ENCODE measurements at places on chromosomes 7 and 10. TPM values are rescaled to one million over a fixed set of nuclear protein-coding genes. Genes with fewer than 3 reads are reported as not detected.

TAS2R4 gene
- 0.16 TPM for total RNA-seq

IRF5 gene
- 20.2 TPM for total RNA-seq

PVRIG gene
- 45.6 TPM for total RNA-seq

PTPN20 gene
- 1.6 TPM for total RNA-seq

AFAP1L2 gene
- 0.66 TPM for total RNA-seq

AHCYL2 gene
- total RNA-seq, result 15.2 TPM

IGFBP3 gene
- total RNA-seq, result 1.2 TPM

AASS gene
- 1.6 TPM for total RNA-seq

BMPR1A gene
- 8.1 TPM for total RNA-seq

DGKB gene
- not detected for total RNA-seq

RSU1 gene
- total RNA-seq, result 85.3 TPM

DNA sequence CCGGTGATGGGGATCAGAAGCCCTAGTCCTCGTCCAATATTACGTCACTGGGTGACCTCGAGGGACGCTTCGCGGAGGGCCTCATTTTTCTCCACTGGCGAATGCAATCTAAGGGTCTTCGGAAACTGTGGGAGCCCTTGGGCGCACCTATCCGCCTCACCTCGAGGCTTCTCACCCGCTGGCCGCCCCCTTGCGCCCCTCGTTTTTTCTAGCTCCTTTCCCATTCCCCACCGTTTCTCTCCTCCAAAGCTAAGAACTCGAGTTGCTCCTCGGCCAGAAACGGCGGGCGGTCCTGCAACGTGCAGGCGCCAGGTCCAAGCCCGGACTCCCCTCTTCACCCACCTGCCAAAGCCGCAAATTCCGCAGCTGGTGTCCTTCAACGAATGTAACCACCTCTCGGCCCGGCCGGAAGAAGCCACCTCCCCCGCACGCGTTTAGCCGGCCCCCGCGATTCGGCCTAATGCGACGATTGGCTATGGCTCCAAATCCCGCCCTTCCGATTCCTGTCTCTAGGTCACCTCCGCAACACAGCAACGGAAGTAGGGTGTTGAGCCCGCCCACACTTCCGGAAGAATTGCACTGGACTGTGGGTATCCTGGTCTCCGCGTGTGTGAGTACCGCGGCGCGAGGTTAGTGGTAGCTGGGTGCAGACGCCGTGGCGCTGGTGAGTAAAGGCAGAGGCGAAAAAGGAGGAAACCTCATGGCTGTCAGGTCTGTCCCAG, at the start of the genes ATP5MK and PDCD11:
Gene ATP5MK (minus strand): TSS at position 409 of the 722 bp plus-strand sequence. CDS start 4,018 bp downstream, outside the sequence.
Gene PDCD11 (plus strand): TSS at position 560 of the 722 bp plus-strand sequence. CDS start 1,801 bp downstream, outside the sequence.
- H3K36me3 ChIP-seq, result peaks cover 17% of the 10 kb centered on the region
- H3K4me1 ChIP-seq, result peaks cover 20% of the 10 kb centered on the region
- no peaks in the 10 kb centered on the region for H3K27me3 ChIP-seq
- peak; percentile 97 for DNase-seq
- peak within 1 kb of the TSS; percentile 60 for H3K27ac ChIP-seq
- peak within 1 kb of the TSS; percentile 82 for H3K4me3 ChIP-seq

GRCh38 chr10:112653215-112653614, 206.2 kb downstream of the VTI1A start:
- no peaks in the 10 kb centered on the region for H3K36me3 ChIP-seq
- H3K4me1 ChIP-seq, result no peaks in the 10 kb centered on the region
- H3K27ac ChIP-seq, result no peak overlapping the region
- DNase-seq, result no peak
- no peaks in the 10 kb centered on the region for H3K27me3 ChIP-seq

DNA sequence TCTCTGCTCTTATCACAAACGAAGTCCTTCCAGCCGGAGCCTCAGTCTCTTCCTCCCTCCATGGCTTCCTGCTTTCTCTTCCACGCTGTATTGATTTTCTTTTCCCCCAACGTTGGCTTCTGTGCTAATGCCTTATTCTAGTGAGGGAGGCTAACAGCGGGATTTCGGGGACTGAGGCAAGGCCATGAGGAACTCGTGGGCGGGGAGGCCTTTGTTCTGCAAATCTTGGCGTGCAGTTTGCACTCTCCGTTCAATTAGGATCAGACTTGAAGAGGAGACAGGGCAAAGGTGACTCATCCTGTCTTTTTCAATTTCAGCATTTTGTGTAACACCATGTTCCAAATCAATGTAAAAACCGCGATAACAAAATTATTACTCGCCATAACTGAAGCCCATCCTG, 25.3 kb downstream of the EN2 start:
- no peak overlapping the region for H3K4me3 ChIP-seq
- DNase-seq, result no peak
- H3K36me3 ChIP-seq, result no peaks in the 10 kb centered on the region
- no peak overlapping the region for H3K27ac ChIP-seq
- H3K27me3 ChIP-seq, result no peaks in the 10 kb centered on the region

DNA sequence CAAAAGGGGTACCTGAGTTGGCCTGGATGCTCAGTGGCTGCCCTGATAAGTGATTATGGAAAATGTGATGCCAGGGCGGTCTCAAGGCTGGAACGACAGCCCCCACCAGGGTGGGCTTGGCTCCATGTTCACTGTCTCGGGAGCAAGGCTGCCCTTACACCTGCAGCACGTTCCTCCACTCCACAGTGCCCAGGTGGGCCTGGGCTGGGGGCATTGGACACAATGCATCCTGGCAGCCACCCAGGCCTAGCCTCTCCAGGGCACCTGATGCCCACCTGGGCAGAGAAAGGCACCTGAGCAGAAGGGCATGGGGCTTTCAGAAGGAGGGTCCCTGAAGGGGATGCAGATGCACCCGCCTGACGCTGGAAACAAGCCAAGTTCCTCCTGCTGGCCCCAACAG, 548.3 kb downstream of the DNAJB6 start:
- H3K27me3 ChIP-seq, result no peaks in the 10 kb centered on the region
- H3K4me1 ChIP-seq, result no peaks in the 10 kb centered on the region
- no peak overlapping the region for H3K4me3 ChIP-seq
- no peak overlapping the region for H3K27ac ChIP-seq
- H3K36me3 ChIP-seq, result no peaks in the 10 kb centered on the region

- no peak overlapping the region for H3K4me3 ChIP-seq
- H3K4me1 ChIP-seq, result no peaks in the 10 kb centered on the region
- H3K27me3 ChIP-seq, result no peaks in the 10 kb centered on the region
- no peak overlapping the region for H3K27ac ChIP-seq
Measured at GRCh38 chr7:133436014-133436428, 183.1 kb downstream of the EXOC4 start.

- no peak overlapping the region for H3K27ac ChIP-seq
- H3K4me3 ChIP-seq, result no peak overlapping the region
- no peaks in the 10 kb centered on the region for H3K36me3 ChIP-seq
- no peaks in the 10 kb centered on the region for H3K27me3 ChIP-seq
- no peak for DNase-seq
- no peaks in the 10 kb centered on the region for H3K4me1 ChIP-seq
Measured at GRCh38 chr7:117140921-117141320, 181.9 kb downstream of the WNT2 start.

- H3K4me3 ChIP-seq, result no peak overlapping the region
- no peak for DNase-seq
- no peaks in the 10 kb centered on the region for H3K27me3 ChIP-seq
- no peak overlapping the region for H3K27ac ChIP-seq
- H3K4me1 ChIP-seq, result no peaks in the 10 kb centered on the region
Measured at GRCh38 chr10:122362031-122362592, 12.4 kb upstream of the PLEKHA1 start.

DNA sequence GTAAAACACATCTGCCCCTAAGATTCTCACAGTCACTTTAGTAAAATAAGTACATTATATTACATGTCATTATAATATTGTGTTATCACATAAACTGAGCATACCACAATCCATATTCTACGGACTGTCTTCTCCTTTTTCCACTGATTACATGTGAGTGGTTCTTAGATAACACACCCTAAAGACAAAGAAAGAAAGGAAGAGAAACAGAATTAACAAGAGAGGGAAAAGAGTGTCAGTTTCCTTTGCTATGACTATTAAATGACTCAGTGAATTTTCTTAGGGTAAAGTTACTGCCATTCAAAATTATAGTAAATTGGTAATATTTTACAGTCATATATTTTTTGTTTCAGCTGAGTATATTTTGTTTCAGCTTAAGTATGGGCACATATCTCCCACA, 268.3 kb downstream of the TWIST1 start:
- H3K4me3 ChIP-seq, result no peak overlapping the region
- H3K27ac ChIP-seq, result no peak overlapping the region
- H3K4me1 ChIP-seq, result no peaks in the 10 kb centered on the region
- DNase-seq, result no peak
- H3K27me3 ChIP-seq, result no peaks in the 10 kb centered on the region
- no peaks in the 10 kb centered on the region for H3K36me3 ChIP-seq

- H3K4me3 ChIP-seq, result no peak within 1 kb of the TSS
- no peak within 1 kb of the TSS for H3K27ac ChIP-seq
- no peak for DNase-seq
- H3K4me1 ChIP-seq, result no peaks in the 10 kb centered on the region
- H3K27me3 ChIP-seq, result no peaks in the 10 kb centered on the region
Measured at GRCh38 chr7:57449904-57450303, at the start of gene ZNF716. ZNF716 (plus strand) TSS chr7:57450177; CDS start chr7:57450289, 112 bp downstream.

GRCh38 chr7:159027789-159028507, 116.7 kb downstream of the VIPR2 start:
- no peak overlapping the region for H3K4me3 ChIP-seq
- H3K27me3 ChIP-seq, result peaks cover 10% of the 10 kb centered on the region
- H3K36me3 ChIP-seq, result no peaks in the 10 kb centered on the region
- DNase-seq, result no peak

DNA sequence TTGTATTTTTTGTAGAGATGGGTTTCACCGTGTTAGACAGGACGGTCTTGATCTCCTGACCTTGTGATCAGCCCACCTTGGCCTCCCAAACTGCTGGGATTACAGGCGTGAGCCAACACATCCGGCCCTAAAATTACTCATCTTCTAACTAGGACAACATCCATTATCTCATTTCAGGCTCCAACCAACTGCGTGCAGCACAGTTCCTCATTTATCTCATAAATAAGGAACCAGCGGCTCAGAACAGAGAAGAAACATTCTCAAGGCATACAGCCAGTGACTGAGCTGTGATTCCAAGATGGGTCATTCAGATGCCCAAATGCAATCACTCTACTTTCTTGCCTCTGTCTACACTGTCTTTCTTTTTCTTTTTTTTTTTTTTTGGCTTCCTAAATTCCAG, 356.1 kb downstream of the ELMO1 start:
- no peak overlapping the region for H3K27ac ChIP-seq
- H3K27me3 ChIP-seq, result no peaks in the 10 kb centered on the region
- DNase-seq, result no peak

DNA sequence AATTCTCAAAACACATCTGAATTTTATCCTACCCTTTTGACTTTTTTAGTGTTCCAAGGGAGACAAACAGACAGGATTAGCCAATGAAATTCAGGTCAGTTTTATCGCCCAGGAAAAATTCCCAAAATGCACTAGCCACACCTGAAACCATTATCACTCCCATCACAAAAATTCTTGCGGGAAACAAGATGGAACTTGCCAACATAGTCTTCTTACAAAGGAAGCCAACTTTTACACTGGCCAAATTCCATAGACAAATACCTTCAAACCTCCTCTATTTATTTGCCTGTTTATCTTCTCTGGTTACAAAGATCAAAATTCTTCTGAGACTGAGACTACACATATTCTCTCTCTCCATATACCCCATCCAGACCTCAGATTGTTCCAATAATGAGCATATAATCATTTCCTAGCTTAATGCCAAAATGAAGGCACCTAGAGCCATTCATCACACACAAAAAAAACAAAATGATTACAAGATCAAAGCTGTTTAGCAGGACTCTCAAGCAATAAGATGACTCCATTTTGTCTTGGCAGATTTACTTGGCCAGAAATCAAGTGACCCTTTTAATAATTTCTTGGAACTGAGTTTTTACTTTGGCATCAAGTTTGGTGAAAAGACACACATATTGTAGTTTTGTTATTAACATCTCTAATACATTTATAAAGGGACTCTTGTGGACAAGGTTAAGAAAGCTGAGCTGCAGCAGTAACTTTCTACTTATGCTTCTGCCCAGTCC, 30.2 kb downstream of the MET start:
- no peaks in the 10 kb centered on the region for H3K4me1 ChIP-seq
- DNase-seq, result no peak
- H3K4me3 ChIP-seq, result no peak overlapping the region

GRCh38 chr7:47380325-47381133, 201.4 kb downstream of the TNS3 start:
- no peak overlapping the region for H3K4me3 ChIP-seq
- no peak overlapping the region for H3K27ac ChIP-seq
- no peaks in the 10 kb centered on the region for H3K4me1 ChIP-seq
- H3K36me3 ChIP-seq, result no peaks in the 10 kb centered on the region
- no peak for DNase-seq

DNA sequence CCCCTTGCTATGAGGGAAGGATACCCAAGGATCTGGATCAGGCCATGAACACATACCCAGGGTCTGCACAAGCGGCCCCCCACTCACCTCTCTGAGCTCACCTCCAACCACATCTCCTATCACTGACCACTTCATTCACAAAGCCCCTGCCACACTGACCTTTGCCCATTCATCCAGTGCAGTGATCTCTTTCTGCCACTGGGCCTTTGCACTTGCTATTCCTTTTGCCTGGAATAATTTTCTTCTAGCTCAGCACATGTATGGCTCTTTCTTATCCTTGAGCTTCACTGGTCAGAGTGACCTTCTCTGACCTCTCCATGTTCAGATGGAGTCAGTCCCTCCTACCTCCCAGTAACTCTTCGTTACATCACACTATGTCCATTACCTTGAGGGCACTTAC, 48.3 kb downstream of the ADRA2A start:
- H3K27ac ChIP-seq, result no peak overlapping the region
- no peak overlapping the region for H3K4me3 ChIP-seq
- DNase-seq, result no peak
- no peaks in the 10 kb centered on the region for H3K4me1 ChIP-seq
- no peaks in the 10 kb centered on the region for H3K27me3 ChIP-seq
- H3K36me3 ChIP-seq, result no peaks in the 10 kb centered on the region

- no peak overlapping the region for H3K4me3 ChIP-seq
- DNase-seq, result no peak
- H3K36me3 ChIP-seq, result no peaks in the 10 kb centered on the region
- no peaks in the 10 kb centered on the region for H3K27me3 ChIP-seq
- no peak overlapping the region for H3K27ac ChIP-seq
Measured at GRCh38 chr10:112755446-112756234, 194.4 kb upstream of the TCF7L2 start.

DNA sequence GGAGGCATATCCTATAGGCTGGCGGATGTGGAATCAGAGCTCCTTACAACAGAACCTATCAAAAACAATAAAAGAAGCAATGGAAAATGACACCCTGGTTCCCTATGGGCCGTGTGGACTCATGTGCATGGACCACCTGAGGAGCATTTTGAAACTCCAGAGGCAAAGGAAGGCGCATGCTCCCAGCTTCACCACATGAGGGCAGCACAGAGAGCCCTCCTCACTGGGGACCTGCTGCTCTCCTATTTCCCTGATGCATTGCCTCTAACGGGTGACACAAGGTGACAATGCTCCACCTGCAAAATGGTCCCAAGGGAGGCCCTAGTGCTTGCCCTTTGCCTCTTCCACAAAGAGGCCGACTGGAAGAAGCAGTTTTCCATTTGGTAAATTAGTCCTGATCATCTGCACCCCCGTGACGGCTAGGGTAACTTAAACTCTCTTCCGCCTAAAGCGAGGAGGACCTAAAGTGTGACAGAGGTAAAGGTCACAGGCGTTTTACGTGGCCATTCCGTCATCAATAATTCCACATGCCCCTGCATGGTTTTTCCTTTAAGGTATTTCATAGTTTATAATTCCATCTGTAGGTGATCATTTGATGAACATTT, 67.7 kb downstream of the GPAM start:
- no peaks in the 10 kb centered on the region for H3K27me3 ChIP-seq
- no peak overlapping the region for H3K4me3 ChIP-seq
- H3K36me3 ChIP-seq, result no peaks in the 10 kb centered on the region

- DNase-seq, result no peak
- peaks cover 24% of the 10 kb centered on the region for H3K4me1 ChIP-seq
Measured at GRCh38 chr7:100573691-100574361, at the start of gene SAP25. SAP25 (minus strand) TSS chr7:100573900; CDS start chr7:100573742, 158 bp downstream.

GRCh38 chr7:50594136-50594535, 28.9 kb upstream of the DDC start:
- no peak overlapping the region for H3K4me3 ChIP-seq
- DNase-seq, result no peak
- no peaks in the 10 kb centered on the region for H3K4me1 ChIP-seq
- H3K27ac ChIP-seq, result no peak overlapping the region

All from natural killer cell (primary cell).